ENCODE measurements at places on chromosomes 2 and 18.

DNA sequence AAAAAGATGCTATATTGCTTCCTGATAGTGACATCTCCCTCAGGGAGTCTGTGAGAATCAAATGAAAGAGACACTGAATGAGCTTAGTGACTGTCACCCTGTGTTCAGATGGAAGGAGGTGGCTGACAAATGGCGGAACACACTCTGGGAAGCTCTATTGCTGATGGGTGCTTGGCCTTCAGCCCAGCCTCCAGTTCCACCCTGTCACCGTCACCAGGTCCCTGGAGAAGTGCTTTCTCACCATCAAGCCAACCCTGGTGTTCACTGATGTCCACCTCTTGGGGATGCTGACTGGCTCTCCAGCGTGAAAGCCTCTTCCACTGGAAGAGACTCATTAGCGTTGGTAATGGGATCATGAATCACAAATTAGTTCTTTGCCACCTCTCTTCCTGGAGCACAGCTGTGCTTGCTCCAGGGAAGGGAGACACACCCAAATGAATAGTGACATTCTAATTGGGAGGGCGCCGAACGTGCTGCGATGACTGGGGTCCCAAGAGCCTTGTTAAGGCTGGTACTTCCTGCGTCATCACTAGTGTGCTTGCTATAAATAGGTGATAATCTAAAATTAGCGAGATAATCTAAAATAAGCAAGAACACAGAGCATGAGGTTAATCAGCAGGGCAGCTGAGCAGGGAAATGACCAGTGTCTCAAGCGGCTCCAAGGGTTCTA lies 154.0 kb downstream of the CLIP4 start:
- no peak for DNase-seq

DNA sequence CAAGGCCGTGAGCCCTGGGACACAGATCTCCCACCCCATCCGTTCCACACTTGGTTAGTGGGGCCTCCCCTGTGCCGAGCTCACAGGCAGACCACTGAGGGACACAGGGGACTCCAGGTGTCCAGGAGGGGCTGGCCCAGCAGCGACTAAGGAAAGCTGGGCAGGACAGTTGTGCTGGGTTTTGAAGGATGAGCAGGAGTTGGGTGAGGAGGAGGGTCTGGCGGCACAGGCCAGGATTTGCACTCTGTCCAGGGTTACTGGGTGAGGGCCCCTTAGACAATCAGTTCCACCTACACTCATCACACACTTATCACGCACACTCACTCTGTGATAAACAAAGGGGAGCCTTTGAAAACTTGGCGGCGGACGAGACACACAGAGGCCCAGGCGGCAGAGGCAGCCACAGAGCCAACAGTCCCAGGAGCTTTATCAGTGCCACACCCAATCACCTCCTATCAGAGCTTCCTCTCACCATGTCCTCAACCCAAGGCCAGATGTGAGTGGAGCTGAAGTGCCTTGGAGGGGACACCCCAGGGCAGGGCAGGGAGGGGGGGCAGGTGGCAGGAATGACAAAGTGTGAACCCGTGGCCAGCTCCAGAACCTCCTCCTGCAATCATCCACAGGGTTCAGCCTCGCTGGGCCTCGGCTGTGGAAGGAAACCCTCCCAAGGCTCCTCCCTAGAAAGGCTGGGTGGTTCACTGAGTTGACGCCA lies 26.6 kb downstream of the BIN1 start:
- DNase-seq = no peak

DNA sequence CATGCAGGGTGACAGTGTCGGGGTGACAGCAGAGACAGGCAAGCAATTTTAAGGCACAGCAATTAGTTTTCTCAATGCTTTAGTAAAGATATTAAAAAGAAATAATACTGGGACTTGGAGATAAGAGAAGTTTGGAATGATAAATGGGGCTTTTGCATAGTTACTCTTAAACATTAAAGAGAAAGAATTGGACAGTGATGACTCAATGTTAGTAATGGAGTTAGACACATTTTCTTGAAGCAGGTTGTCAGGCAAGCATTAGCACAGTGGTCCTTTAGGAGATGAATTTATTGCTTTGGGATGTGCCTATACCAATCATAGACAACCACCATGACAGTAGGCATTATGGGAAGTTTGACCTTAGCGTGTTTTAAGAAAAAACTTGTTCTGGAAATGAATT lies 228.3 kb upstream of the RAB12 start:
- DNase-seq = no peak

GRCh38 chr18:79389689-79390088 lies 6.0 kb upstream of the NFATC1 start:
- no peak for DNase-seq

- no peak for DNase-seq
Observed at GRCh38 chr2:64461271-64462058, 7.5 kb downstream of the LGALSL start.

GRCh38 chr18:69599377-69599776 lies 198.7 kb downstream of the DOK6 start:
- no peak for DNase-seq

DNA sequence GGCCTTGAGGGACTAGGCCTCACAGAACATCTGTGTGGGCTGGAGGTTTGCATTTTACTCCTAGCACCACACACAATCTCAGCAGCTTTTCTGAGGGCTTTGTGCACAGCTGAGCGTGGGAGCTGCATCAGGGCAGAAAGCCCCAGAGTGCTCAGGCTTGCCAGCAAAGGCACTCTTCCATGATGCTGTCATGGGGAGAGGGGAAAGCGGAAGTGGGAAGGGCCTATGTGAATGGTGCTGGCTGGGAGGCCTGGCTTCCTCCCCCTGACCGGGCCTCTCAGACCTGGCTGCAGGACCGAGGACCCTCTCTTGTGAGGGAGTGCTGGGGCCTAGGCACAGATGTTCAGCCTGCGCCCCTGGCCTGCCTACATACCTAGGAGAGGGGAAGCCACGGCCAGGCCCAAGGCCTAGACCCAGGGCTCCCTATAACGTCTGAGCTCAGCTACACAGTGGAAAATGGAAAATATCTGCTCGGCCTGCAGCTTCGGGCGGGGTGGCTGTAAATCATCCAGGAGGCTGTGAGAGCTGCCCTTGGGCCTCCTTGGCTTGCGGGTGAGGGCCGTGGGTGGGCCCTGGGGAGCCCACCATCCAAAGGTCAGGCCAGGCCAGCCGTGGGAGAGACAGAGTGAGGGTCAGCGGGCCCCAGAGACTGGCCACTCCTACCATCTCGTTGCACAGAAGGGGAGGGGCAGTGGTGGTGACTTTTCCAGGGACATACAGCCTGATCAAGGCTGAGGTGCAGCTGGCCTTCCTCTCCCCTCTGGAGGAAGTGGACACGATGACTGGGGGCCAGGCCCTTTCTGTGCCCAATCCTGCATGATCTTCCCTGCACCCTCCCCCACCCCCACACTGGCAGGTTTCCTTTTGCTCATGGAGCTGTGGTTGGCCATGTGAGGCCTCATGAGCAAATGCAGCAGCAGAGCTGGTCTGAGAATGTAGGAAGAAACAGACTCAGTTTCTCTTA lies 22.8 kb downstream of the GLI2 start:
- peak; percentile 80 for DNase-seq

DNA sequence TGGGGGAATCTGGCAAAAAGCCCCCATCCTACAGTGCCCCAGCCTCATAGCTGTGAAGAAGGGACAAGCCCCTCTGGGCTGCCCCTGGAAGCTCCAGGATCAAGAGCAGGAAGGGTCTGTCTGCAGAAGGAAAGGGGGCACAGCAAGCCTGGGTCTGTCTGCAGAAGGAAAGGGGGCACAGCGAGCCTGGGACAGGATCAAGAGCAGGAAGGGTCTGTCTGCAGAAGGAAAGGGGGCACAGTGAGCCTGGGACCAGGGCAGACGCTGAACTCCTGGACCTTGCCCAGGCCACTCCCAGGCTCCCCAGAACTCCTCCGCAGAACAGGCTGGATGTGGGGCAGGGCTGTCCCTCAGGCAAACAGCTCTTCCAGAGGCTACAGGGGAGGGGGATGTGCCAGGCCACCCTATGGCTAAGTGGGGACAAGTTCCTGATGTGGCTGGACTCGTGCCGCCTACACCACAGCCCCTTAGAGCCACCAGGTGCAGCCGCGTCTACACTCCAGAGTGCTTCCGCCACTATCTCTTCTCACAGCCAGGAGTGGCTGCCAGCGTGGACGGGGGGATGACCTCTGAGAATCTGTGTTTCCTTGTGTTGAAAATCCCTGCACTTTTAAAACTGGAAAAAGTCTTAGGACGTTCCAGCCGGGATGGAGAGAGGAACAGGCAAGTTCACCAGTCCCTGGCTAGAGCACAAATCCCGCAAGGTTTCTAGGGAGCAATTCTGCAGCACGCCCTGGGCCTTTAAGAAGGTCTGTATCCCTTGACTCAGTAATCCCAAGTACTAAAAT lies 20.8 kb downstream of the KIF1A start:
- no peak for DNase-seq

- no peak for DNase-seq
Observed at GRCh38 chr2:181724662-181725061, 44.3 kb upstream of the NEUROD1 start.

DNA sequence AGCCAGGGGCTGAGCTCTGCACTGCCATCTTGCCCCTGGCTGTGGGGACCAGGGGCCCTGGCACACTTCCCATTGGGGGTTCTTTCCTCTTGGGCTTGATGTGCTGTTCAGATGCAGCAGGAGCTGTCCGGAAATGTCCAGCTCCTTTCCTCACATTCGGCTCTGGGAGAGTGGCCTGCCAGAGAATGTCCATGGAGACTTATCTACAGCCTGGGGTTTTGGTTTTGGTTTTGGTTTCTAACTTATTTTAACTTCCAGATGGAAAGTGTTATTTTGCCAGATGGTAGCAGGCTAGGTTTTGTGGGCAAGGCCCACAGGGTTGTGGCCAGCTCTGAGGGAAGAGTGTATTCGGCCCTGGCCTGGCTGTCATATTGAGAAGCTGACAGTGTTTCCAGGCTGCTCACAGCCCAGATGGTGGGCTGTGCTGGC lies 177.3 kb downstream of the ANKRD30B start:
- no peak for DNase-seq

DNA sequence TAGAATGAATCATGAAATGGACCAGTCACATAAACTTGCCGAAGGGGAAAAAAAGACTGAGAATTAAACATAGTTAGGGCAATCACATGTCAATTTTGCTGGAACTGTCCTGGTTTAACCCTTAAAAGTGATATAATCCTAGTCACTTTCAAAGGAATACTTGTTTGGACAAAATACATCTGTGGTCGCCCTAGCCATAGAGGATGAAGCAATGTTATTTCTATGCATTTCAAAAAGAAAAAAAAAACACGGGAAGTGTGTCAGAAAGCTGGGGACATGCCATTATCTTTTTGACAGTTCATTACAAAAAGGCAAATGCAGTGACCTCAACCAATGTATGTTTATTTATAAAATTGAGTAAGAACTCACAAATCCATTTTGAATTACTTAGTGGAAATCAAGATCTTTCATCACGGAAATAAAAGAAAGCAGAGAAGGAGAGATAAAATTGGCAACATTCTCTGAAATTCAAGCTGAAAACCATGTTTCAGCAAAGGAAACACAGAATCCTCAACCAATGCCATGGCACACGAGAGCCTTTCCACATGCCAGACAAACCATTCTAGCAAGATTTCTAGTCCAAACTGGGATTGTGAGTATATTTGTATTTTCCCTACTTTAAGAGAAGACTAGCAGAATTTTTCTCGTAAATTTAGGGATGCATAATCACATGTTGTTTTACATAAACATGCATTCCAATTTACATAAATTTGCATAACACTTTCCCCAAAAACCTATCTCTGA lies 854.3 kb upstream of the ACVR2A start:
- peak; percentile 49 for DNase-seq

DNA sequence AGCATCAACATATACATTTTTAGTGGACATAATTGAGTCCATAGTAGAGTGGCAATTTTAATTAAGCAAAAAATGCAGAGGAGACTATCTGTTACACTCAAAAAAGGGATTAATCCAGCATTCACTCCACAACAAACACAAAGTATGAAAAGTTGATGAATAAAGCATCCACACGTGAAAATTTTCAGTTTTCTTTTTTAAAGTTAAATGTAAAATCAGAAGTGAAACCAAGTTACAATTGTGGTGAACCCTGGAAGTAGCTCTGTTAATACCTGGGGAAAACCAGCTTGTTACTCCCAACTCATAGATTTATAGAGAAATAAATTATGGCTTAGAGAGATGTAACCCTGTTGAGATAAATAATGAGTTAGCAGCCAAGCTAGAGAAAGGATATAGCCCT lies 807.8 kb downstream of the TRIB2 start:
- no peak for DNase-seq

GRCh38 chr2:149464396-149464795 lies 123.2 kb downstream of the MMADHC start:
- no peak for DNase-seq

DNA sequence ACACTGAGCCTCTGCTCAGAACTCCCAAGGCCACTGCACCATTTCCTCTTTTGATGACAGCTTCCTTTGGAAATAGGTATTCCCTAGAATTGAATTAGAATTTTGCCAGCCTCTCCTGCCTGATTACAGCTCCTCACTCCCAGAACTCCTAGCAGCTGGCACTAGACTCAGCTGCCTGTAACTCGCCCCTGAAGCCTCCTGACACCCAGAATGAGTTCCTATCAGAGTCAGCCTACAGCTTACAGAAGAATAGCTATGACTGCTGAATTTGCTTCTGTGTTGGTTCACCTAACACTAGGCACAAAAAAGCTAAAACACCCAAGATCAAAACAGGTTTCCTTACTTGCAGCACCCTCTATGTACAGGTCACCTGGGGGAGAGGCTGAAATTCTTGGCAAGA lies 108.2 kb upstream of the PTPRM start:
- DNase-seq = no peak

GRCh38 chr18:79000997-79001396 lies 21.4 kb downstream of the SALL3 start:
- DNase-seq = no peak

GRCh38 chr18:27948986-27949385 lies 227.9 kb downstream of the CDH2 start:
- DNase-seq = no peak

- DNase-seq = no peak
Observed at GRCh38 chr2:98654699-98655495, 46.5 kb downstream of the UNC50 start.

- peak; percentile 74 for DNase-seq
Observed at GRCh38 chr2:11128243-11128951, 26.9 kb upstream of the SLC66A3 start.

DNA sequence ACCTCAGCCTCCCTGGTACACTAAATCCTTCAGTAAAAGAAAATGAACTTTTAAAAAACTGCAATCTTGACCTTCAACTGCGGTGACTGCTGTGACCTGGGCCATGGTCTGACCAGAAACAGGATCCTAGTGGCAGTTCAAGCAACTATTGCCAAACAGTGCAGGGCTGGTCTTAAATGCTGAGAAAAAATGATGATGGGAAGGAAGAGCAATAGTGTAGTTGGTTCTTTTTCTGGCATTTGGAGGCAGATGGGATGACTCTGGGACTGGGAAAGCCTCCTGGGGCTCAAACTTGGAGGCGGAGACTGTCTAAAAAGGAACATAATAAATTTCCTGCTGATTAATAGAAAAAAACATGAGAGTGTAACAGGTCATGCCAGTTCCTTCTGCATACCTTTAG lies 45.4 kb downstream of the CHN1 start:
- DNase-seq = peak; percentile 7

DNA sequence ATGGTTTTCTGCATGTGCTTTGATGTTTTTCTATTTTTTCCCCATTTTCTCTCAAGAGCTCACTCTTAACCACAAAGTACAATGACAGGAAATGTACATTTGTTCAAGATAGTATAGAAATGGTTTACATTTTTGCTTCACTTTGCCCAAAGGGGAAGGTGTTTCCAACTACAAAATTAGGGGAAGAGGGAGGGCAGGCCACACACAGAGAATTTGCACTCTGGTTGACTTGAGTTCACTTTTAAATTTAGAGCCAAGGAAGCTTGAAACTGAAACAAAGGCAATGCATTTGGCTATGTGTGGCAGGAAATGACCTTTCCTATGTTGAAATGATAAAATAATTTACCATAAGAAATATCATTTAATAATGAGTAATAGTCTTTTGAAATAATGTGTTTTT lies 19.1 kb upstream of the VIT start:
- peak; percentile 55 for DNase-seq

All from cardiac fibroblast (primary cell).